ENCODE measurements at places on chromosomes 4 and X. TPM values are rescaled to one million over a fixed set of nuclear protein-coding genes. Genes with fewer than 3 reads are reported as not detected.

Gene GSX2
- not detected for total RNA-seq

Gene VEGFD
- total RNA-seq = not detected

Gene F9
- total RNA-seq = not detected

Gene CXCR3
- 97.4 TPM for total RNA-seq

Gene FRG1
- 59.6 TPM for total RNA-seq

Gene CLTRN
- 0.21 TPM for total RNA-seq

Gene MAGEB1
- not detected for total RNA-seq

Gene AMER1
- total RNA-seq = 3.6 TPM

Gene CPZ
- not detected for total RNA-seq

Gene GRIA2
- not detected for total RNA-seq

Gene CT45A2
- not detected for total RNA-seq

Gene PRSS12
- not detected for total RNA-seq

Gene PCDH18
- not detected for total RNA-seq

Gene ANXA3
- 0.41 TPM for total RNA-seq

Gene TLR10
- total RNA-seq = not detected

Gene MND1
- 33.6 TPM for total RNA-seq

Gene CSN1S1
- not detected for total RNA-seq

Gene XK
- total RNA-seq = 0.14 TPM

Gene RASL11B
- 0.14 TPM for total RNA-seq

Gene PPEF2
- not detected for total RNA-seq

Gene FRG2
- not detected for total RNA-seq

Gene L1CAM
- 3.6 TPM for total RNA-seq

Gene IGFBP7
- 0.35 TPM for total RNA-seq

Gene DDIT4L
- 0.21 TPM for total RNA-seq

Gene AFF1
- total RNA-seq = 67.5 TPM

Gene SOWAHB
- not detected for total RNA-seq

Gene TMEM35A
- not detected for total RNA-seq

Gene ATP8A1
- 43.8 TPM for total RNA-seq

Gene NR3C2
- 9.0 TPM for total RNA-seq

Gene TLR6
- 0.77 TPM for total RNA-seq

Gene RBMXL3
- total RNA-seq = not detected

Gene USP46
- 7.7 TPM for total RNA-seq

Gene CXCL5
- not detected for total RNA-seq

Gene SERPINA7
- not detected for total RNA-seq

Gene PRRG3
- total RNA-seq = not detected

Gene ZNF157
- total RNA-seq = 0.23 TPM

Gene AWAT2
- not detected for total RNA-seq

Measured in activated CD8-positive, alpha-beta memory T cell treated with anti-CD3 and anti-CD28 coated beads, Interleukin-2, amount 10 ng/mL, durations not matched to agents 7 days and 5 days (primary cell).